Retinal pigment epithelial cell (primary cell): ENCODE measurements at places on chromosomes 11 and 22.

- DNase-seq, result no peak
Measured at GRCh38 chr11:59659981-59660380, 8.9 kb downstream of the PATL1 start.

DNA sequence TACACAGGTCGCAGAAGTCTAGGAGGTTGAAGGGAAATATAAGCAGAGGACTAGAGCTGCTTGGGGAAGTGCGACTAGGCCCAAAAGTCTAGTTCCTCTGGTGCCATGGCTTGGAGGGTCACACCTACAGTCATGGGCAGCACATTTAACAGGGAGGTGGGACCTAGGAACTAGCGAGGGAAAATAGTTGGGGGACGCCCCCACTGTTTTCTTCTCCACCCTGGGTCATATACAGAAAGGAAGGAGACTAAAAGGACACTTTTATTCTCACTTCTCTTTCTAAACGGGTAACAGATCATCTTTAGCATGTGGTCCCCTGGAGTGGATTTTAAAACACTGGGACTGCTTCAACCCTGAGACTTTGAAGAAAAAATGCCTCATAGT, 16.6 kb downstream of the APIP start:
- DNase-seq, result no peak

- no peak for DNase-seq
Measured at GRCh38 chr11:7971846-7972245, 6.6 kb upstream of the NLRP10 start.

- peak; percentile 15 for DNase-seq
Measured at GRCh38 chr11:32090545-32091370, at the start of gene RCN1. Gene RCN1, plus strand, starts transcription at chr11:32091074. Its CDS starts 123 bp downstream, at chr11:32091197.

GRCh38 chr11:46248289-46249102, 29.0 kb upstream of the CREB3L1 start:
- no peak for DNase-seq

DNA sequence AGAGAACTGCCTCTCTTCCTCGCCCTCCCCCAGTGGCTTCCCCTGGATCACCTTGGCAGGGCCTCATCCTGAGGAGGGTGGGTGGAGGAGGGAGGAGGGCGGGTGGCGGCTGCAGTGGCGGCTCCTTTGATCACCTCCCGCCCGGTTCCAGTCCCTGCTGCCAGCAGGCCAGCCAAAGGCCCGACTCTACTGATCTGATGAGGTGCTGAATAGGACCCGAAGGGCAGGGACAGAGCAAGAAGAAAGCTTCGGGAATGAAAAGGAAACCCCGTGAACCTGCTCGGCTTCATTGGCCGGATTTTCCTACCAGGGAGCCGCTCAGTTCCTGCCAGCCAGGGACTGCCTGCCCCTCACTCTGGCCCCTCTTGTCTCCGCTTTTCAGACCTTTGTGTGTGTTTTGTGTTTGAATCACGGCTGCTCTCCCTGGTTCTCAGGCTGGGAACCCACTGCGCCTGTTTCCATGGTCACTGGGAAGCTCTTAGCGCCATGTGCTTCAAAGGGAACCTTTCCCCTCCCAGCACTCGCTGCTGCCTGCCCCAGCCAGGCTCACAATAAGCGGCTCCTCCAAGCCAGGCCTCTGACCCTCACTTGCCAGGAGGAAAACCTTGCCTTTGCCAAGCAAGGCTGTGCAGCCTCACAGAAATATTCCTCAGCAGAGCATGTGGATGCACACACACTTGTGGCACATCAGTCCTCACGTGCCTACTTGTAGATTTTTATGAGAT, 56.8 kb downstream of the C22orf31 start:
- DNase-seq, result peak; percentile 36

- no peak for DNase-seq
Measured at GRCh38 chr11:71474141-71474770, 21.3 kb downstream of the NADSYN1 start.

DNA sequence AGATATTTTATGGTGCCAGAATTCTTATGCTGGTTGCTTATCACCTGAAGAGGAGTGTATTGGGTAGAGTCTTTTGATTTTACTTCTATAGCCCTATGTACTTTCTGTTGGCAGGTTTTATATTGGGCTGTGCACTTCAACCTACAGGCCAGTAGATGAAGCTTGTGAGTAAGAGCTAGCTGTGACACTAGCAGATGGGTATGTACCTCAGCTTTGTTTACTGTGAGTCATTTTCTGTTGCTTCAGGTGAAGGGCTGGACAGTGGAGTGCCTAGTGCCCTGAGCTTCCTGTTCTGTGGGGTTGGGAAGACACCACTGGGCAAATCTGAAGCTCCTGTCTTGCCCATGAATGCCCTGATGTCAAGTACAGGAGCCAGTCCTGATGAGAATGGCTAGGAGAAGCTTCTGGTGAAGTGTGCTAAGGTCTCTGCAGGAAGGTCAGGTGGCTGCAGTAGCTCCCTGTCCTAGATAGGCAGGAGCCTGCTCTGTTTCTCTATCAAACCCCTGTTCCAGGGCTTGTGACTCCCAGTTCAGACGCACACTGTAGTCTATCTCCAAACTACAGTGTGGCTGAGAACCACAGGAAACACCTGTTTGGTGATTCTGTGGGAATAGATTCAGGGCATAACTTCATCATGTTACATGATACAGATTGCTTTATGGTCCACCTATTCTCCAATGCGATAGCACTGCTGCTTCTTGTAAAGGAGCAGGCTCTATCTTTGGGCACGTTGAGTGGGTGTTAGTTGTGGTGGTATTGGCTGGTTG, 755.7 kb downstream of the KCNA4 start:
- DNase-seq, result no peak

- DNase-seq, result no peak
Measured at GRCh38 chr11:57318178-57318577, 6.6 kb downstream of the TNKS1BP1 start.

- no peak for DNase-seq
Measured at GRCh38 chr11:134844838-134845237, 432.8 kb upstream of the B3GAT1 start.

DNA sequence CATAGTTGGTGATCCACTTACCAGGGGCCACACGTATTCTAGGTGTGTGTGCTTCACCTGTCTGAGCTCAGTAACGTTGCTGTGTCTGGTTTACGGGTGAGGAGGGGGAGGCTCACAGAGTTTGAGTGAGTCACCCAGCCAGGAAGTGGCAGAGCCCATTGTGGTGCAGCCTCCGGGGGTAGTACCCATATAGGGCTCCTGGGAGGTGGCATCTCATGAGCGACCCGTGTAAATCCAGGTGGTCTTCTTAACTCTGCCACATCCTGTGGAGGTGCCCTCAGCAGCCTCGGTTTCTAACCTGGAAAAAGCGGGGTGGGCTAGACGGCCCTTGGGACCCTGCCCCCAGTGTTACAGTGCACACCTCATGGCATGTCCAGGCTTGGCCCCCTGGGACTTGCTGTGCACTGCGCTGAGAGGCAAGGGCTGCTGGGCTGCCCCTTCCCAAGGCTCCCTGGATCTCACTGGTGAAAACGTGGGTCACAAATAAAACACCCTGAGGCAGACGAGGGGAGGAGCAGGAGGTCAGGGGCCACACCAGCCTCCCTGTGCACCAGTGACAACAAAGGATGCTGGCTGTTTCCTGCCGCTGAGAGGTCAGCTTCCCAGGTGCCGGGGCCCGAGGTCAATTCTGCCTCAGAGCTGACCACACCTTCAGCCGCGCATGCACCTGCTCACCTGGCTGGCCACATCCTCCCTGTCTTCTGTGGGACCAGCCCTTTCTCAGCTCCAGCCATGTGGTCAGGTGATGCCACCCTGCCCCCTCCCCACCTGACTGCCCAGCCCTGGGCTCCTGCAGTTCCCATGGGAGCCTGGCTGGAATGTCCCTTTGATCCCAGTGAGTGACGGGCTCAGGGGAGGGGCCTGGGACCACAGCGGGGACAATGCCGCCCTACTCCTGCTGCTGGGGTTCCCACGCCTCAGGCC, 305.1 kb downstream of the CTTN start:
- DNase-seq, result no peak

GRCh38 chr11:23688835-23689234, 808.0 kb upstream of the LUZP2 start:
- DNase-seq, result no peak

DNA sequence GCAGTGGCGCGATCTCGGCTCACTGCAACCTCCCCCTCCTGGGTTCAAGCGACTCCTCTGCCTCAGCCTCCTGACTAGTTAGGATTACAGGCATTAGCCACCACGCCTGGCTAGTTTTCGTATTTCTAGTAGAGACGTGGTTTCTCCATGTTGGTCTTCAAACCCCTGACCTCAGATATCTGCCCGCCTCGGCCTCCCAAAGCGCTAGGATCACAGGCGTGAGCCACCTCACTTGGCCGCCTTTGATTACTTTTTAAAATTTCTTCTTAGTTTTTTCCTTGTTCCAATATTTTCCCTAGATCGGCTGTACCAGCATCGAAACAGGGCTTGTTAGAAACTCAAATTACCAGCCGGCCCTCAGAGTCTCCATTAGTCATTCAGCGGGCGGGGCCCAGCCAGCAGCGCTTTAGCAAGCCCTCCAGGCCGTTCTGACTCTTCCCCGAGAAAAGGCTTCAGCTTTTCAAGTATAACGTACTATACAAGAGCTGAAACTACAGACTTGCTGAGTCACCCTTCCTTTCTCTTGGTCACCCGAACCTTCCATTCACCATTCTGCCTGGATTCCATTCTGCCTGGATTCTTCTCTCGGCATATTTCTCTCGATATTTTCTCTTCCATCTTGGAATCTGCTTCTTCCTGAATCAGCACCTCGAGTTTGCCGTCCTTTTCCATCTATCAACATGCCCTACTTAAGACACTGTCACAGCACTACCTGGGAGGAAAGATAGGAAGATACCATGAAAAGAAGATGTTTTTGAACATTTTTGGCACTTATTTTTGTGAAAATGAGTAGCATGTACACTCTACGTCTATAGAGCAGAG, 6.7 kb upstream of the CAPRIN1 start:
- DNase-seq, result no peak

- DNase-seq, result peak; percentile 0
Measured at GRCh38 chr11:46977038-46977813, 40.7 kb downstream of the CSTPP1 start.

DNA sequence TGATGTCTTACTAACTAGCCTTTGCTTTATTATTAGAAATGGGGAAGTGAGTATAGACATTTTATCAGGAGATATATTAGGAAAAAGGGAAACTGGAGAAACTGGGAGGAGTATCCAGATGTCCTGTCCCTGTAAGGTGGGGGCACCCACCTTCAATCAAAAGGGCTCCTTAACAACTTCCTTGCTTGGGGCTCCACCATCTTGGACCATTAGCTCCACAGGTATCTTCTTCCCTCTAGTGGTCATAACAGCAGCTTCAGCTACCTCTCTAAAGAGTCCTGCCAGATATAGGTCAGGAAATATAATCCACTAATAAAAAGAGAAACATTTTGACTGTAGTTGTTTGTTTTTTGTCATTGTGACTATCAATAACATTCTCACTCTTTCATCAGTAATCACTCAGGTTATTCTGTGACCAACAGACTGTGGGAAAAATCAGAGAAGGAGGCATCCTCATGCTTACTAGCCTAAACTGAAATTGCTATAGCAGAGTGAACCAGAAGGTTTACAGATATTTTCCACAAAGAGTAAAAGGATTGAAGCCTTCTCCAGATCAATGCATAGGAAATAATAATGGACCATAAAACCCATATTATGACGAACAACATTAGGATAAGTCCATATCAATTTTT, 10.4 kb downstream of the OR51B4 start:
- DNase-seq, result no peak

DNA sequence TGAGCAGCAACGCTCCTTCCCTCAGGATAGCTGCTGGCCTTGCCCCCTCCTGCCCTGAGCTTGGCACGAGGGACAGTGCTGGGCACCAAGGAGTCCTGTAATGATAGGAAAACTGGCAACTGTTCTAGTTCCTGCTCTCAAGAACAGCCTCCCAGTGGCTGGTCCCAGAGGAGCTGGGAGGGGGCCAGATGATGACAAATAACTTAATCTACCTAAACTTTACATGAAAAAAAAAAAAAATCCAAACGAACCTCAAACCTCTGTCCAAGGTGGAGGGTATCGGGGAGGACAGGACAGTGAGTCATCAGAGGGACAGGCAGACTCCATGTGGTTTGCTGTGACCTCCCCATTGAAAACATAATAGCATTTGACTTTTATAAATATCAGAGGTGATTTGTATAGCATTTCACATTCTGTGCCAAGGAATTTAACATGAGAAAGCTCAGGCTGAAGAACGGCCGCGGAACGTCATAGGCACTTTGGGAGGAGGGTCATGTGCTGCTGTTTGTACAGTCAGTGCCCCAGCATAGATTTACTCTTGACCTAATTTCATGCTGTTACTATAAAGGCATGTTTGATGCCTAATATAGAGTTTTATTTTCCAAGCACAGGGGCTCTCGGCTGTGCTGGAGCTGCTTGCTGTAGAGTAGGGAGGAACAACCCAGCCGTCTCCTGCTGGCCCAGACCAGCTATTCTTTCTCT, 98.2 kb upstream of the NNMT start:
- DNase-seq, result peak; percentile 95

DNA sequence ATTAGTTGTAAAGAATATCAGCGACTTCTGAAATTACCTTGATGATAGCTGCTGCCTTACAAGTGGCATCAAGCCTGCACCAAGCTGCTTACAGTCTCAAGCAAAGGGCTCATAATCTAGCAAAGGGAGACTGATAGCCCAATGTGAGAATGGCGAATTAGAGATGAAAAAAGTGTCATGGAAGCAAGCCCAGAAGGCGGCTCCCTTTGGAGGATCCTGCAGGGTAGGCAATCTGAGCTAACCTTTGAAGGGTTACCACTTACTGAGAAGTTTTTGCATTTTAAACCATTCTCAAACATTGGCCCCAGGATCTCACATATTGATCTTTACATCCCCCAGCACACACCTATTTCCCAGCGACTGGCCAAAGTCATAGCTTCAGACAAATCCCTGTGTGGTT, 18.5 kb downstream of the GAB2 start:
- no peak for DNase-seq

DNA sequence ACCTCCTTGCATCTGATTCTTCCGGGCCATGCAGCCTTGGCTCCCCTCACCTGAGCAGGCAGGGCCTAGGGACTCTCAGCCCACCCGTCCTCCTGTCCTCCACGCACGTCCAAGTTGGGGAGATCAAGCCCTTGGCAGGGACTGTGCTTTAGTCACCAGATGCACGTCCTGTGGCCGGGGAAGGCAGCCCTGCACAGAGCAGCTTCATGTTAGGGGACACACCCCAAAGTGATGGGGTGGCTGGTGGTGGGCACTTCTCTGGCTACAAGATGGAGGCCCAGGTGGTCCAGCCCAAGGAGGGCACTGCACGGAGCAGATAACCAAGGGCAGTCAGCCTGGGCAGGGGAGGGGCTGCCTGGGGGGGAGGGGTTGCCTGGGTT, 1.2 kb downstream of the MUC5B start:
- DNase-seq, result no peak

GRCh38 chr11:92838759-92839310, 130.6 kb upstream of the MTNR1B start:
- DNase-seq, result no peak

DNA sequence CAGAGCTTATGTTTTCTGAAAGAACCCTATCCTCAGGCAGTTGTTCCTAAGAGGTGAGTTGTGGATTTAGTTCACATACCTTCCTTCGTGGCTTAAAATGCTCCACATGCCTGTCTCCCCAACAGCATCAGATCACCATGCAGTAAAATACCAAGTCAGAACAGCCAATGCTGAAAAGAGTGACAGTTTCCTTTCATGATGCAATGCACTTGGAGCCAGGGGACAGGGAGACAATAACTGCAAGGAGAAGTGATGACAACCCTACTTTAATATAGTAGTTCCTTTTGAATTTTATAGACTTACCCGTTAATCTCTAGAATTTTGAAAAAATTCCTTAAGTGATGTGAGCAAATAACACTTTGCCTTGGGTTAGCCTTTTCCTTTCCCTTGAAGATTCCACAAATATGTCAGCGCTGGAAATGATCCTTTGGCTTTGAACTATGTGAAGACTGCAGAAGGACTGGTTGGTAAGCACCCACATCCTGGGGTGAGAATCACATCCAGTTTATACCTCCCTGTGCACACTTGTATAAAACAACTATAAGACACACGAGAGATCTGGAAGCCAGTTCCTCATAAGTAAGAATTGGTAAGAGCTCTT, 71.2 kb downstream of the PIWIL4 start:
- DNase-seq, result no peak
